ENCODE measurements at places on chromosomes 1 and 21. TPM values are rescaled to one million over a fixed set of nuclear protein-coding genes. Genes with fewer than 3 reads are reported as not detected.

The MRAP gene
- not detected for total RNA-seq

DNA sequence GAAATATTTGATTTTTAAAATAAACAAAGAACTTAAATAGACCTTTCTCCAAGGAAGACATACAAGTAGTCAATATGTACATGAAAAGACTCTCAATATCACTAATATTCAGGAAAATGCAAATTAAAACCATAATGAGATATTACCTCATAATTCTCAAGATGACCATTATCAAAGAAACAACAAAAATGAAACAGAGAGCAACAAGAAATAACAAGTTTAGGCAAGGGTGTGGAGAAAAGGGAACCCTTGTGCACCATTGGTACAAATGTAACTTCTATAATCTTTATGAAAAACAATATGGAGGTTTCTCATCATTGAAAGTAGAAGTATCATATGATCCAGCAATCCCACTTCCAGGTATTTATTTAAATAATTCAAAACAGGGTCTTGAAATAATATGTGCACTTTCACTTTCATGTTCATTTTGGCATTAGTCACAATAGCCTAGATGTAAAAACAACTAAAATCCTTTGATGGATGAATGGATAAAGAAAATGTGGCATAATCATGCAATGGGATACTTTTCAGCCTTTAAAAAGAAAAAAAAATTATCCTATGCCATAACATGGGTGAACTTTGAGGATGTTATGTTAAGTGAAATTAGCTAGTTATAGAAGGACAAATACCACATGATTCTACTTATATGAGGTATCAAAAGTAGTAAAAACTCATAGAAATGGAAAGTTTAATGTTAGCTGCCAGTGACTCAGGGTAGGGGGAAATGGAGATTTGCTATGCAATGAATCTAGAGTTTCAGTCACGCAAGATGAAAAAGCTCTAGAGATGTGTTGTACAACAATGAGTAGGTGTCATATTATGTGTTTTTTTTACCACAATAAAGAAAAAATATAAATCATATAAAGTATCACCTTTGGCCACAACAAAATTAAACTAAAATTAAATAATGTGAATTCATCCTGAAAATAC lies 114.5 kb upstream of the LYPLAL1 start:
- no peak for DNase-seq

DNA sequence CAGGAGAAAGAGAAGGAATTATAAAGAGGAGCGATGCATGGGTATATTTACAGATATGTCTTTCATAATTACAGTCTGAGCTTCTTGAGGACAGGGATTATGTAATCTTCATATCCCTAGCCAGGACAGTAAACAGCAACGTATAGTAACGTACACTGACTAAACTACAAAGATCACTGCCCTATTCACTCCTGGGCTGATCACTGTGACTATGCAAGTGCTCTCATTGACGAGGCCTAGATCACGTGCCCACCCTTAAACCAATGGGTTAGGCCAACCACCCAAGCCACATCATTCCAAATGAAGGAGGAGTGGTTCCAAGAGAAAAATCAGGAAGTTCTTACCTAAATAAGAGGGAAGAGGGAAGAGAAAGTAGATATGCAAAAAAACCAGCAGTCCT lies 18.5 kb downstream of the PIK3R3 start:
- DNase-seq, result no peak

The PAQR6 gene
- total RNA-seq, result 1.0 TPM

The ZNF672 gene
- total RNA-seq, result 14.4 TPM

The EPHA2 gene
- 14.2 TPM for total RNA-seq

DNA sequence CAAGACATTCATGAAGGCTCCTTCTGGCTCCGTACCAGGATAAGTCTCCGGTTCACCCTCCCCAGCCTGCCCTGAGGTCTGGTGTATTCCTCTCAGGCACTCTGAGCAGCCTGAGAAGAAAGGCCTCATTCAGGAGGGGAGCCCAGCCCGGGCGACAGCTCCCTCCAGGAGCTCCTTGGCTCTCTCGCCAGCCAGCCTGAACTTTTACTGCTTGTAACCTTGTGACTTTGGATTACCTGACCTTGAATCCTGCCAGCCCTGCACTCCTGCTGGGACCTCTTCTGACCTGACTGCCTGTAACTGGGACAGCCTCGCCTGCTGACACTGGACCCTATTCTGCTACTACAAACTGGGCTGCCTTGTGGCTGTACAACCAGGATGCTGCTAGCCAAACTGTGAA lies 65.8 kb downstream of the CD34 start:
- no peak for DNase-seq

- DNase-seq, result no peak
Observed at GRCh38 chr1:184387476-184388318, 868 bp downstream of the C1orf21 start.

GRCh38 chr1:53377438-53377841 lies 49.6 kb upstream of the LRP8 start:
- no peak for DNase-seq

The HAO2 gene
- not detected for total RNA-seq

The C1orf185 gene
- not detected for total RNA-seq

DNA sequence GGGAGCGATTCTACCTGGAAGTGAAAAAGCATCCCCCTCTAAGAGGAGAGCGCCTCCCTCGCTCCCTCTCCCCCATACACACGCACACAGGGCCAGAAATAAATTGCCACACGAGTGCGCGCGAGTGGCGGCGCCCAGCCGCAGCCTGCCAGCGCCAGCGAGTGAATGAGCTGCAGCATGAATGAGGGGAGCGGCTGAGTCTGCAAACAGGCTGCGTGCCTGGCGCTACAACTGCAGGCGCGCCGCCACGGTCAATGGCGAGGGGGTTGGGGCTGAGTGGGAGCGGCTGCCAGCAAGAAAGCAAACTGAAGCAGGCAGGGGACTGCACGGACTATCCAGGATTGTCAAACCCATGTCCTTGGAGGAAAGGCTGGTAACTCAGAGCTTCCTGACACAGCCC lies 2.2 kb downstream of the CAMK1G start:
- DNase-seq, result no peak

DNA sequence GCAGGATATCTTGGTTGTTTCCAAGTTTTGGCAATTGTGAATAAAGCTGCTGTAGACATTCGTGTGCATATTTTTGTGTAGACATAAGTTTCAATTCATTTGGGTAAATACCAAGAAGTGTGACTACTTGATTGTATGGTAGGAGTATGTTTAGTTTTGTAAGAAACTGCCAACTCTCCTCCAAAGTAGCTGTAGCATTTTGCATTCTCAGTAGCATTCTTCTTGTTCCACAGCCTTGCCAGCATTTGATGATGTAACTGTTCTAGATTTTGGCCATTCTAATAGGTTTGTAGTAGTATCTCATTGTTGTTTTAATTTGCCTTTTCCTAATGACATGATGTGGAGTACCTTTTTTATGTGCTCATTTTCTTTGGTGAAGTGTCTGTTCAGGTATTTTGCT lies 38.6 kb upstream of the PLA2G4A start:
- DNase-seq, result no peak

The ERG gene
- 0.25 TPM for total RNA-seq

The MXRA8 gene
- total RNA-seq, result 46.0 TPM

DNA sequence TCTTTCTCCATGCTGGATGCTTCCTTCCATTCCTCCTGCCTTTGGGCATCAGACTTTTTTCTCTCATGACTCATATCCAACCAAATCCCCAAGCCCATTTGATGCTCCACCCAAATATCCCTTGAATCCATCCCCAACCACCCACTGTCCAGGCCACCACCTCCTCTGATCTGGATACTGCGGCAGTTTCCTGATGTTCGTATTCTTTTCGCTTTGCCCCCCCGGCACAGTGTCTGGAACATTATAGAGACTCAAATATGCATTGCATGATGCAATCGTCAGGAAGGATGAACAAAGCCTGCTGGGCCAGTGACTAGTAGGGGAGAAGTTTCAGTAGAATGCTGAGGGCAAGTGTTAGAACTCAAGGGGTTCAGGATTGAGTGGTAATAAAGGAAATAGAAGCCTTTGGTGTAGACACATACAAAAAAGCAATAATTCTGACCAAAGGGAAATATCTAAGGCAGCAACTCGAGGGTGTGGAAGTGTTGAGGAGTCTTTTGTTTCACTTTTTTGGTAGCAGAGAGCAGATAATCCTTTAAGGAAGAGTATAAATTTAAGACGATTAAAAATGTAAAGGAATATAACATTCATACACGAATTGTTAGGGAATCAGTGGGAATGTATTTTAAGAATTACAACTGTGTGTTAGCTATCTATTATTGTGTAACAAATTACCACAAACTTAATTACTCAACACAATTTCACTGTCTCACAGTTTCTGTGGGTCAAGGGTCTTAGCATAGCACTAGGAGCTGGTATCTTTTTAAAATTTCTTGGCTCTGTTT lies 7.5 kb downstream of the S100A11 start:
- DNase-seq, result no peak

GRCh38 chr1:101257500-101258325 lies 20.9 kb downstream of the S1PR1 start:
- DNase-seq, result peak; percentile 64

DNA sequence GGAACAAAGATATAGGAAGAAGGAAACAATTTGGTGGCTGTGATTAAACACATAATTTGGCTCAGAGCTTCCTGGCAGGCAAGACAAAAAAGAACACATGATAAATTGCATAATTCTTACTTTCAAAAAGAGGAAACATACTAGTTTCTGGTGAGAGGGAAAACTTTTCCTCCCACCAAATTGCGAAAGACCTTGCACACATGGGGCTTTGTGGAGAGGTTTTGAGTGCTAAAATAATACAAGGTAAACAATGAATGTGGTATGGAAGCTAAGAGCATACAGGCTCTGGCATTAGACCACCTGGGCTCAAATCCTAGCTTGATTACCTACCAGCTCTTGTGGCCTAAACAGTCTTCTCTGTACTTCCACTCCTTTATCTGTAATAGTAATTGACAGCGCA lies 140.2 kb upstream of the HOOK1 start:
- no peak for DNase-seq

- peak; percentile 42 for DNase-seq
Observed at GRCh38 chr1:6960291-6960811, 175.1 kb downstream of the CAMTA1 start.

DNA sequence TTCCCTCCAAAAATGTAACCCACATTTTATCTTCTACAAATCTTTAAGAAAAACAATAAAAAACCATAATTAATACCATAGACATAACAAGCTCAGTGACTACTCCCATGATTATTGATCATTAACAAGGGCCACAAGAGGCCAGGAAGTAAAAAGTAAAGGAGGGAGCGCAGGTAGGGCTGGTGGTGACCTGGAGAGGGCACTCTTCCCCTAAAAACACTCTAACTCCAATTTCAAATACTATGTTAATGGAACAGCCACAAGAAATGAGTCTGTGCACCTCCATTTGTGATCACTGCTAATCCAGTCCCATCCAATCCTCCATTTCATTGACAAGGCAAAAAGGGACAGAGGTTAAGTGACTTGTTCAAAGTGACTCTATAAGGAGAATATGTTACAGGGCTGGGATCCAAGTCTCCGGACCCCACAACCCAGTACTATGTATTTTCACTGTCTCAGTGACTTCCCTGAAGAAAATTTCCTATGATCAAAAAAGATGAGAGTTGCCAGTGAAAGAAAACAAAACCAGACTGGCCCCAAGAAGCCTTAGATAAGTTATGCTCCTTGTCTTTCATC lies 41.2 kb upstream of the CFAP298 start:
- peak; percentile 24 for DNase-seq

- DNase-seq, result peak; percentile 35
Observed at GRCh38 chr1:145782272-145783099, 41.4 kb downstream of the RNF115 start.

The DIO1 gene
- total RNA-seq, result not detected

GRCh38 chr1:185652348-185652747 lies 81.8 kb upstream of the HMCN1 start:
- no peak for DNase-seq

DNA sequence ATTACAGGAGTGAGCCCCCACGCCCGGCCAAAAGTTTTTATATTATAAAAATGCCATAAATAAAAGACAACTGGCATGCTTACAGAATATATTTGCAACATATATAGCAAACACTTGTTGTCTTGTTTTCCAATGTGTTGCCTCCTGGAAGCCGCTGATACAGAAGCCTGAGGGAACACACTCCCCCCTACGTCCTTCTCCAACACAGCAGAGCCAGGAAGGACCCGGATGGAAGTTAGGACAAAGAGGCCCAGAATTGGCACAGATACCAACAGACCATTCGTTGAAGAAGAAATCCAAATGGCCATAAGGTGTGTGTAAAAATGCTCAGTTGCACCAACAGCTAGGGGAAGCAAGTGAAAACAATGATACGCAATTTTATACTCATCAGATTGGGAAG lies 1.3 kb upstream of the PLA2G5 start:
- DNase-seq, result no peak

- DNase-seq, result no peak
Observed at GRCh38 chr1:168297019-168297730, 16.5 kb downstream of the TBX19 start.

The KPRP gene
- not detected for total RNA-seq

DNA sequence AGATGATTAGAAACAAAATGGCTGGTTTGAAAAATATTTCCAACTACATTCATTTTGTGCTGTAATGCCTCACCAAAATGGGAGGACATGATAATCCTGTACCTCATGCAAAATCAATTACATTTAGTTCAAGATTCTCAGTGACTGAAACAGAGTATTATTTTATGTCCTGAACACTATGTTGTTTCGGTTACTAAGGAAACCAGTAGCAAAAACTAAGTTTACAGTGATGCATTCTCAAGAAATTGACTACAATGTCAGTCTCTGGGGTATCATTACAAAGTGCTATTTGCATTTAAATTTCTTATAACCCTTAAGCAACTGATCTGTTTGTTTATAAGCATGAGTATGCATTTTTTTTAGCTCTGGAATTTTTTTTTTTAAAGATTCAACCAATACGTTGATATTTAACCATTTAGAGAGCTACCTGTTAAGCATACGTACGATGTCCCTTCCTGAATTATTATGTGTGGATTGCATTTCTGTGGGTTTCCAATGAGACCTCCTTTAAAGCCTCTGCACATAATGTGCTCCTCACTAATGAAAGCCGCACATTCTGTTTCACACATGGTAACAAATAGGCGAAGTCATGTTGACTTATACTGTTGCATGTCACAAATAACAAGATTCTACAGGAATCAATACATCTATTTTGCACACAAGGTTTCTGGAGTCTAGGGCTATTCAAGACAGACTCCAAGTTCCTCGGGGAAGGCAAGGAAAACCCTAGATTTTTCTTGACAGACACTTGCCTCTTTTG lies 1035.7 kb downstream of the ADGRL2 start:
- no peak for DNase-seq

The OR2T35 gene
- total RNA-seq, result not detected

GRCh38 chr21:43207043-43207315 lies 38.2 kb downstream of the CRYAA start:
- DNase-seq, result no peak

All from H4 (cell line).